ENCODE measurements at places on chromosomes 1 and 21.

GRCh38 chr1:38776466-38777065 is 83.0 kb downstream of the RRAGC start:
- DNase-seq, result no peak

GRCh38 chr1:38392861-38393260 is 346.3 kb upstream of the POU3F1 start:
- no peak for DNase-seq

GRCh38 chr1:91717839-91718238 is 168.1 kb downstream of the TGFBR3 start:
- no peak for DNase-seq

DNA sequence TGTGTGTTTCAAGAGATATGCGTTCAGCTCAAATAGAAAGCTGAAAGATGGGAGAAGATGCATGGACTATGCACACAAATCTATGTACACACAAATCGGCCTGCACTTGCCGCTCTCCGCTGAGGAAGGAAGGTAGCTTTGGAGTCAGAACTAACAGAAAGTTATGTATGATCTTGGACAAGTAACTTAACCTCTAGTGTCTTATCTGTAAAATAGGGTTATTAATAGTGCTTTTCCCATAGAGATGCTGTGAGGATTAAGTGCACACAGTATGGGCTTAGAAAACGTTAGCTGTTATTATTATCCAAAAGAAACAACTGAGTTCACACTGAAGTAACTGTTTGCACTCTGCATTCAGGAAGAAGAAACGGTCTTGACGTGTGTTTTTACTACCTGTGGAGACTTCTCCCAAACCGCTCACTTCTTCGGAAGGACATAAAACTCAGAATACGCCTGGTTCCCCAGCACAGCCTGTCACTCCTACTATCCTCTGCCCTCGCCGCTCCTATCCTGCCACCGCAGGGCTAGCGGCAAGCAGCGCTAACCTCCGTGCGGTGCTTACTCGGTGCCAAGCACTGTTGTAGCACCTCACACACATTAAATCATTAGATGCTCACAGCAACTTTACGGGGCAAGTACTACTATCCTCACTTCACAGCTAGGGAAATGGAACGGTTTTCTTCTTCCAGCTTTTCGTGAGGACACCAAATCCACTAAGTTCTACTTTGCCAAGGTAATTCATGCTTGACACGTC is 1.3 kb downstream of the TGFBR3 start:
- DNase-seq, result no peak

DNA sequence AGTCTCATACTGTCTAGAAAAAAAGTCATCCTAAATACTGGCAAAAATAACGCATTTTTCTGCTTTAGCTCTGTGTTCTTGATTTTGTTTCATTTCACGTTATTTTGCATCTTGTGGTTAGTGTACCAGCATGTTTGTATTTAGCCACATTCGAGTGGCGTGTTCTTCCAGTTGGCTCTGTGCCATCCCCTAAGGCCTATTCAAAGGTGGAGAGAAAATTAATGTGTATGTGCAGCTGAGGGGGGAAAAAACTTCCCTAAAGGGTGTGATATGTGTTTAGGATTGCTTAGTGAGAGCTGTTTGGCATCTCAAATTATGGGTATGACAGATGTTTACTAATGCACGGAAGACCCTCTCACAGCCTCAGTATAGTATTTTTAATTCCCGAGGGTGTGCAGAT is 12.1 kb downstream of the DNAJC16 start:
- no peak for DNase-seq

- DNase-seq, result no peak
Observed at GRCh38 chr1:15198684-15199083, 45.1 kb downstream of the TMEM51 start.

- no peak for DNase-seq
Observed at GRCh38 chr1:157234705-157235273, 96.6 kb upstream of the ETV3 start.

- DNase-seq, result no peak
Observed at GRCh38 chr1:27569088-27569460, 34.9 kb downstream of the AHDC1 start.

DNA sequence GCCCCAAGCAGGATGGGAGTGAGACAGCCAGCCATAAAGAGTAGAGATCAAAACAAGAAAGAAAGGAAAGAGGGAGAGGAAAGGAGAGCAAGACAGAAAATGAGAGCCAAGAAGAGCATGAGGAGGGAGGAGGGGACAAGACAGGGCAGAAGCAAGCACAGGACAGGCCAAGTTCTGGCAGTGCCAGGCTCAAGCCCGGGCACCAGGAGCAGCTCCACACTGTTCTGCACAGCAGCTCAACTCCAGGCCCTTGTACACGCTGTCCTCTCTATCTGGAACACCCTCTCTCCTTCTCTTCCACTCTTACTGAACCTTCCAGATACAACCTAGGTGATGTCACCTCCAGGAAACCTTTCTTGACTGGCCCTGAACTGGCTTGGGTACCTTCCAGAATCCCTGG is 11.7 kb downstream of the IFFO2 start:
- no peak for DNase-seq

GRCh38 chr1:169361281-169361680 is 6.3 kb downstream of the NME7 start:
- DNase-seq, result no peak

DNA sequence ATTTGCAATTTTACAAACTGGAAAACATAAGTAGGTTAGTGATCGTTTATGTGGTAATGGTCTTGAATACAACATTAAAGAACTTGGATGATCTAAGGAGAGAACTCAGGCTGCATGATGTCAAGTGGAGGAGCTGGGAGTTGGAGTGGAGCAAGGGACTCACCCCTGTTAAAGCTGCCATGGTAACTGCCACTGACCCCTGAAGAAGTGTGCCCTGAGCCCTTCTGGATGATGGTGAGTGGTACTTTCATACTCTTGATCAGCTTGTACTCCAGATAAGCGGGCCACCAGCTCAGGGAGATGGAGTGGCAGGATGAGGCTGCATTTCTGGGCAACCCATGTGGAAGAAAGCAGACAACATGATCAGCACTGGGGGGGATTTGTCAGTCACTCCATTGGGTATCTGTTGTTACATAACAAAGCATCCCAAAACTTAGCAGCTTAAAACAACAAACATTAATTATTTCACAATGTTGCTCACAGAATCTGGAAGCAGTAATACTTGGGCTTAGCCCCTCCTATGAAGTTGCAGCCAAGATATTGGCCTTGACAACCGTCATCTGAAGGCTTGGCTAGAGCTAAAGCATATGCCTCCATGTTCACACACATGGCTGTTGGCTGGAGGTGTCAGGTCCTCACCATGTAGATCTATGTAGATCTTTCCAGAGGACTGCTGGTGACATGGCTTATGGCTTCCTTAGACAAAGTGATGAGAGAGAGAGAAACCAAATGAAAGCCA is 213.8 kb downstream of the DUSP10 start:
- DNase-seq, result no peak

GRCh38 chr1:27588256-27589232 is 15.4 kb downstream of the AHDC1 start:
- no peak for DNase-seq

Measured in NCI-H1694 (cell line).